ENCODE measurements at places on chromosomes 3 and 15.

GRCh38 chr15:75758071-75758872 is 45.6 kb upstream of the CSPG4 start:
- DNase-seq: no peak

GRCh38 chr15:77840991-77841775 is 208.5 kb upstream of the LINGO1 start:
- DNase-seq: no peak

DNA sequence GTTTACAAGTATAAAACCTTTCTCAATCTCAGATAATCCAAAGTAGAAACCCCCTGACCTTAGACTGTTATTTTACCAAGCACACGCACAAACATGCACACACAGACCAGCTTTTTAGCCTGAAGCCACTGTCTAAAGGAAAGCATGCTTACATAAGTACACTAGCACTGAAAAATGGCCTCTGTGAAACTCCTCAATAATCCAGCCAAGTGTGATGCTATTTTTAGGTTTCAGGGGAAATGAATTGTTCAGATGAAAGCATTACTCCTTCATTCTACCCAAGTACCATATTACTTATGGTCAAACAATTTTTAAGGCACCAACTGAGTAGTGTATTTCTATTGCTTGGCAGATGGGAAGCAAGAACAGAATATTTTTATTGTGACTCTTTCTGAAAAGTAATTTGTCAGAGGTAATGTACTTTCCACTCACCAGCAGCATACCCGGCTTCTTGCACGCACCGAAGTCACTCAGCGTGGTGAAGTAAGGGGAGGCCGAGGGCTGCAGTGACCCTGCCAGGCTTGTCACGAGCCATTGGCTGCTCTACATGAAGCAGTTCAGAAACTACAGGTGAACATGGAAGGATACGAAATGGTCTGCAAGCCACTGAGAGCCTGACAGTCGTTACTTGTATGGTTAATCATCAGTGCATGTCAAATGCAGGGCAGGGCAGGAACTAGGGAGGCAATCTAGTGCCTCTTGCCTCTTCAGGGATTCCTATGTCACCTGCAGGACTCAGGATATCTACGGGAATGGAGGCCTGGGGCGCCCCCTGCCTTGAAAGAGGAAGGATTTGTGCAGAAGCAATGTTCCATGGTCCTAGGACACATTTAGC is 106.7 kb downstream of the GABRB3 start:
- DNase-seq: no peak

- DNase-seq: no peak
Measured at GRCh38 chr3:150106740-150107428, 136.2 kb upstream of the PFN2 start.

- DNase-seq: no peak
Measured at GRCh38 chr15:99692825-99693224, 40.4 kb downstream of the LYSMD4 start.

DNA sequence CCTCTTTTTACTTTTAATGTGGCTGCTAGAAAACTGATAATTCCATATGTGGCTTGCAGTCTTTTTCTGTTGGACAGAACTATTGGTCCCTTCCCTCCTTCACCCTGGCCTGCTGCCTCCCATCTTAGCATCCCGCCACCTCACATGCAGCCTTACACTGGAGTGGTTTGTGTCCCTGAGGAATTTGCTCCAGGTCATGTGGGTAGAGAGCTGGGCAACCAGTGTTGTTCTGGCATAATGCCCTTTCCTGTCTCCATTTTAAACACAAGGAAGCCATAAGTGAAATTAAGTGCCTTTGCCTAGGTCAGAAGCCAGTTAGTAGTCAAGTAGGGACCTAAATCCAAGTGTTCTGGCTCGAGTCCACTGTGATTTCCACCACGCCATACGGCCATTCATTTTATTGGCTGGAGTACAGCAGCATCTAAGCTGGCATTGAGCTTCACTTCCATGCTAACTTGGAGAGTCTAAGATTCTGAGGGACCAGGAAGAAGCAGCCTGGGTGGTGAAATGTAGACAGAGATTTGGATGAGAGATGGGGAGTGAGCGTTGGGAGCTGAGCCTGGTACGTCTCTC is 46.0 kb upstream of the PLXNA1 start:
- no peak for DNase-seq

Data from esophagus squamous epithelium (tissue), 5 donors.